Testis (tissue), 5 donors: ENCODE measurements at places on chromosomes 13 and 19. TPM values are rescaled to one million over a fixed set of nuclear protein-coding genes. Genes with fewer than 3 reads are reported as not detected.

The EXOC3L2 gene
- total RNA-seq: 29.5 TPM

The GFY gene
- total RNA-seq: 0.24 TPM

The ANGPTL8 gene
- not detected for total RNA-seq

GRCh38 chr19:39749981-39750380 is 12.2 kb upstream of the CLC start:
- no peak for DNase-seq

DNA sequence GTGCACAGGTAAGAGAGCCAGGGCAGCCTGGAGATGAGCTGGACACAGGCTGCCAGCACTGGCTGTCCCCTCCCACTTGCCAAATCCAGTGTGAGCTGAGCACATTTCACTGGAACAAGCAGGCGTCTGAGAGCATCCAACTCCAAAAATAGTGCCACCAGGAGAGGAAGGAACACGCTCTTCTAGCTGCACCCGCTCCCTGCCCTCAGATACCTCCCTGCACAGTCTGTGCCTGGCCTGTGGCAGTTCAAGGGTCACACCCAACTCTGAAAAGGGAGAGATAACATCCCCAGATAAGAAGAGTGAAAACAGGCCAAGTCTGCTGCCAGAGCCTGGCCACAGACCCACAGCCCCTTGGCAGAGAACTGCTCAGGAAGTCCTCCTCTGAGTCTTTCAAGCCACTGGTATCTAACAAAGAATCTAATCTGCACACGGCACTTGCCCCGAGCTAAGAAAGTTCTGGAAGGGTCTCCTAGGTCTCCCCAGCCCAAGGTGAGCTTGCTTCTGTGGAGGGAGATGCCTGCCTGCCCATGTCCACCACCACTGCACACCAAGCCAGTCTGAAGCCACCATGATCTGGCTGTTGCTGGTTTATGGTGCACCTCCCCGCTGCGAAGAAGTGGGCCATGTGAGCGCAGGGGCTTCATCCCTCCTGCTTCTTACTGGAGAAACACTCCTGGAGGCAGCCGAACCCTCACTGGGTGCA is 14.7 kb downstream of the ELL start:
- no peak for DNase-seq
